ENCODE measurements at places on chromosomes 2 and 18.
A peak's percentile ranks its signal among the peaks of the same experiment; 100 is the strongest.

DNA sequence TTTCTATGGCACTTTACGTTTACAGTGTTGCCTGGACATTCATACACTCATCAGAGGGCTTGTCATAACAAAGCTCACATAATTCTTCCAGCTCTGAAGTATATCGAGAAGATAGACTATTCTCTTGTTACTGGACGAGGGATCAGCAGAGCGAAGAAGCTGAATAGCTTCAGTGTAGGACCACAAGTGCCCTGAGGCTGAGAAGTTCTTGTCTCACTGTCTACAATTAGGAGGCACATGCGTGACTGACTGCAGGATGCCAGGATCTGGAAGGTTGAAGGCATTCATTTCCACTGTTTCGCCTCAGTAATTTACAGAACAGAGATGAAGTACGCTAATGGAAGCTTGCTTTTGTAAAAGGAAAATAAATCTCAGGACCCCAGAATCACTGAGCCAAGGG, 9.6 kb downstream of the SH3YL1 start:
- ATAC-seq = peak; percentile 29

DNA sequence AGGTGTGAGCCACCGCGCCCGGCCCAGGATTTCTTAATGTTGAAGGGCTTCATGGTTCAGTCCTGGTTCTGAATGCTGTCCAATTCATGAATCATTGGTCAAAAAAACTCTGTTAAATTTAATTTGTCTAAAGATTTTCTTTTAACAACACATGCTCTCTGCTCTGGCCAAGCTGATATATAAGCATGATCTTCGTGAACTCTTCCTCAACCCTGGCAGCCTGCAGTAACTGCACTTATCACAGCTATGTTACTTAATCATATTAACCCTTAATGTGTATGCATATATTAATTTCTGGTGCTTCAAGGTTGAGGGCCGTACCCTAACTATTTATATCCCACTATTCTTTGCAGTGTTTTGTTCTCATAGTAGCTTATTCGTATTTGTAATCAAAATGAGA, 29.4 kb upstream of the FRZB start:
- no peak for ATAC-seq

DNA sequence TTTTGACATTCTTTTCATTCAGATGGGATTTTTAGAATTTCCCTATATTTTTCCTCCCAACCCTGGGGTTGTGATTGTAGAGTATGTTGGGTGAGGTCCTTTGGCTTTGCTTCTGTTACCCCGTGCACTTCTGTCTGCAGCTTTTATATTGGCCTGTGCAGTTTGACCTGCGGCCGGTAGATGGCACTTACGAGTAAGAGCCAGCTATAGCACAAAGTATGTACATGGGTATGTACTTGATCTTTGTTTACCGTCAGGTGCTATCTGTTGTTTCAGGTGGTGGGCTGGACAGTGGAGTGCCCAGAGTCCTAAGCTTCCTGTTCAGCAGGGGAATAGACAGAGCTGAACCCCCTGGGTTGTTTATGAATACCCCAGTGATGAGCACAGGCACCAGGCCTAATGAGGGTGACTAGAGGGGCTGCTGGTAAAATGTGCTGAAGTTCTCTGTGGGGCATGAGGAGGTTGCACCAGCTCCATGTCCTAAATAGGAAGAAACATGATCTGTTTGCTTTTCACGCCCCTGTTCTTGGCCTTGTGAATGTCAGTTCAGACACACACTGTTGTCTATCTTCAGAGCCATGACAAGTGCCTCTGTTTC, 58.9 kb upstream of the THUMPD2 start:
- ATAC-seq = peak; percentile 79

- ATAC-seq = peak; percentile 54
Measured at GRCh38 chr2:120933693-120934573, 198.3 kb downstream of the GLI2 start.

- no peak for ATAC-seq
Measured at GRCh38 chr2:123771928-123772632, 253.0 kb upstream of the CNTNAP5 start.

DNA sequence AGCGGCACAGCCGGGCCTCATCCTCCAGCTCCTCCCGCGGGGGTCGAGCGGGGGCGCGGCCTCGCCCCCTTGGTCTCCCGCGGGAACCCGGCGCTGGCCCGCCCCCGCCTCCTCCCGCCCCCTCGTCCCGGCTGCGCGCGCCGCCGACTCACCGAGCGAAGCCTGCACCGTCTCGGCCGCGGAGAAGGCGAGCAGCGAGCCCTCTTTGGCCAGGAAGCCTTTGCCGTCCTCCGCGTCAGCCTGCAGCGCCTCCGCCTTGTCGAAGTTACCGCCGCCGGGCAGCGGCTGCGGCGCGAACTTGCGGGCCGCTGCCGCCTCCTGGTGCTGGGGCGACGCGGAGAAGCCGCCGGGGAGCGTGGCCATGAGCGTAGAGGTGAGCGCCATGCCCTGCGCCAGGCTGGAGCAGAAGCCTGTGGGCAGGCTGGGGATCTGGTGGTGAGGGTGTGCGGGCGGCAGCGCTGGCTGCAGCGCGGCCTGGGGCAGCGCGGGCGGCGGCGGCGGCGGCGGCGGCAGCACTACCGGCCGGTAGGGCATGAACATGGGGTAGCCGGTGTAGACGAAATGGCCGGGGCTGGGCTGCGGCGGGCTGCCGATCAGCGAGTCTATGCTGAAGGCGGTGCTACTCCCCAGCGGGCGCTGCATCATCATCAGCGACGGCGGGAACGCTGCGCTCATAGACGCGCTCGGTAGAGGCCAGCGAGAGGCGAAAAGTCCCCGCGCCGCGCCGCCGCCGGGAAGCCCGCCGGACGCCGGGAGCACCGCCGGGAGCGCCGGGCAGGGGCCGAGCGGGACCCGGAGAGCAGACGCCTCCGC, 683 bp downstream of the GBX2 start:
- ATAC-seq = peak; percentile 36

Measured in esophagus mucosa (tissue), 1 donor.